NCI-H510A treated with DMSO at 0.1 percent for 48 hours (cell line): ENCODE measurements at places on chromosomes 2 and 18.

GRCh38 chr18:37341016-37341415 is 224.6 kb downstream of the CELF4 start:
- no peak for DNase-seq

DNA sequence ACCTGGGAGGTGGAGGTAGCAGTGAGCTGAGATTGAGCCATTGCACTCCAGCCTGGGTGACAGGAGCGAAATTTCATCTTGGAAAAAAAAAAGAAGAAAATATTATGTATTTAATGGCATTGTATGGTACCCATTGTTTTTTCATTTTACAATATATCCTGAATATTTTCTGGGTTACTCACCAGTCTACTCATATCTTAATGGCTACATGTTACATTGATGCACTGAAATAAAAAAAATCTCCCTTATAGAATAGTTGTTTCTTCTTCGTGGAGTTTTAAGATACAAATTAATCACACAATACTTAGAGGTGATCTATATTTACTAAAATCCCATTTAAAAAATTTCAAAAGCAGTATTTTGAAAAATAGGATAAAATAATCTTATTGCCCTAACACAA is 66.3 kb upstream of the XPO1 start:
- DNase-seq = no peak

DNA sequence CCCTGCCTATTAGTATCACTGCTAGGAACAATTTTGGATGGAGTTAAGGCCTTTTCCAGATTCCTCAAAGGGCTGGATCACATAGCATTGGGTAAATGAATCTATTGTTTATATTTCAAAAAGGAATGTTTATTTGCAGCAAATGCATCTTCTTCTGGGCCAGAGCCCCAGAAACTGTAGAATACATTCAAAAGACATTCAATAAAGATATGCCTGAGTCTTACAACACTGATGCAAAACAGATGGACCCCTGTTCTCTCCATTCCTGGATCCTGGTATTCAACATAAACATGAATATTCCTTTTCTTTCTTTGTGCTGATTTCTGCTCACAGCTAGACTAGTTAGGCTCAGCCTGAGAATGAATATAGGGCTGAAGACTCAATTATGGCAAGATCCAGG is 227.2 kb upstream of the KLHL29 start:
- no peak for DNase-seq

DNA sequence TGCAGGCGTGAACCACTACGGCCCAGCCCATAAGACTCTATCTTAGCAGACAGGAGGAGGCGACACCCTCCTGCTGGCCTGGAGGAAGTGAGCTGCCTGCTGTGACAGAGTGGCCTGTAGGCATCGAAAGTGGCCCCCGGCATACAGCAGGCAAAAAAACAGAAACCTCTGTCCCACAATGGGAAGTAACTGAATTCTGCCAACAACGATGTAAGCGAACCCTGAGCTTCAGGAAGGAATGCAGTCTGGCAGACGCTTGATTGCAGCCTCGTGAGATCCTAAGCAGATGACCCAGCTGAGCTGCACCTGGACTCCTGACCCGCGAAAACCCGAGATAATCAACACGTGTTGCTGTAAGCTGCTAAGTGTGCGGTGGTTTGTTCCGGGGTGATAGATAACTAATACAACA is 13.6 kb downstream of the MRO start:
- DNase-seq = no peak

- DNase-seq = no peak
Observed at GRCh38 chr2:20221555-20221973, 3.4 kb downstream of the SDC1 start.

GRCh38 chr2:160679686-160680085 is 186.1 kb upstream of the RBMS1 start:
- DNase-seq = no peak

DNA sequence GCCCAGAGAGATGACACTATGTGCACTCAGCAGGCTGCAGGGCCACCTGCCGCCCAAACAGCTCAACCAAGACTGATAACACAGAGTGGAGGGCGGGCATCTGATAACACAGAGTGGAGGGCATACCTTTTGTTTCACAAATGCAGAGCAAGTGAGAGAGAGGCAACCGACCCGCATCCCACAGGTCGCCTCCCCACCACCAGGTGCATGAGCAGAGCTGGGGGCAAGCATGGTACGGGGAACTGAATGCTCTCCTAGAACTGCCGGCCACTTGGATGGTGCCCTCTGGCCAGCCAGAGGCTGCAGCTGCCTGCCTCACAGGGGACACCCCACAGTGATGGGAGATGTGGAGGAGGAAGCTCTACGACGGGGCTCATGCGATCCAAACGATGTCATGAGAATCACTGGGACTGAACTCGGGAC is 49.5 kb downstream of the ANO7 start:
- DNase-seq = peak; percentile 59

GRCh38 chr2:84889332-84889731 is 8.4 kb upstream of the TRABD2A start:
- no peak for DNase-seq

- DNase-seq = no peak
Observed at GRCh38 chr2:37109523-37109922, 25.2 kb downstream of the GPATCH11 start.

DNA sequence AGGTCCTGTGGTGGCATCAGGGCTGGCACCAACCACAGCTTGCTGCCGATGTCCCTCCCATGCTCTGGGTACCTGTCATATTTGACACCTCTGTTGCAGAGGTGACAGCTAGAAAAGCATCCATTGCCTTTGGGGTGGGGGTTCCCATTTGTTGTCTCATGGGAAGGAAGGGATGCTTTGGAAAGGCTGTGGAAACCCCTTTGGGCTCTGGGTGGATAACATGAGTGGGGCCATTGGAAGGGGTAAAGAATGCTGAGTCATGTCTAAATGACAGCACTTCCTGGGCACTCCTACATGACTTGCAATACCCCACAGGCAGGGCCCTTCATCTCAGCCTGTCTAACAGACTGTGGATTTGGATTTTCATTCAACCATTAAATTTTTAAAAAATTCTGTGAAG is 27.8 kb downstream of the CTIF start:
- DNase-seq = no peak

DNA sequence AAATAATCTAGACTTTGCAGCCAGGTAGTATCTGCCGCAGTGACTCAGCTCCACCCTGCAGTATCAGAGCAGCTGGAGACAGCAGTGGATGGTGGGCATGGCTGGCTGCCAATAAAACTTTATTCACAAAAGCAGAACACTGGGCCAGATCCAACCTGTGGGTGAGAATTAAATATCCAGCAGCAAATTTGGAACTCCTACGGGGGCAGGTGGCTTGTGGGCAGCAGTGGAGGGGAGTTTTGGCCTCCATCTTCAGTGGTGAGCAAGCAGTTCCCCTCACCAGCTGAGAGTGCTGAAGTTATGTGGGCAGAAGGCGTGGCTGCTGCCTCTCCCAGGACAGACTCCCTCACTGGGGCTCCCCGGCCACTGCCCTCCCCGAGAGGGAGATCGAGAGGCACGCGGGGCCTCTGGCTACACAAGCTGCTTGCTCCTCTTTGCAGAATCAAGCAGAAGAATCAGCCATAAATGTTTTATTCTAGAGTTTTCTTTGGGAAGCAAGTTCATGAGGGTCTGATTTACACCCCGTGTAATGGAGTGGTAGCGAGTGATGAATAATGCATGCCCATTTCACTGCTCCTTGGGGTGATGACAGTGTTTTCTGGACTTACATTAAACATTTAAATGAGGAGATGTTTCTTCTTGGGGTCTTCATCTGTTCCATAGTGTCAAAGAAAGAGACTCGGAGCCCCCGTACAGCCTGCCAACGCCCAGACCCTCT is 204.3 kb downstream of the SEPTIN10 start:
- no peak for DNase-seq

DNA sequence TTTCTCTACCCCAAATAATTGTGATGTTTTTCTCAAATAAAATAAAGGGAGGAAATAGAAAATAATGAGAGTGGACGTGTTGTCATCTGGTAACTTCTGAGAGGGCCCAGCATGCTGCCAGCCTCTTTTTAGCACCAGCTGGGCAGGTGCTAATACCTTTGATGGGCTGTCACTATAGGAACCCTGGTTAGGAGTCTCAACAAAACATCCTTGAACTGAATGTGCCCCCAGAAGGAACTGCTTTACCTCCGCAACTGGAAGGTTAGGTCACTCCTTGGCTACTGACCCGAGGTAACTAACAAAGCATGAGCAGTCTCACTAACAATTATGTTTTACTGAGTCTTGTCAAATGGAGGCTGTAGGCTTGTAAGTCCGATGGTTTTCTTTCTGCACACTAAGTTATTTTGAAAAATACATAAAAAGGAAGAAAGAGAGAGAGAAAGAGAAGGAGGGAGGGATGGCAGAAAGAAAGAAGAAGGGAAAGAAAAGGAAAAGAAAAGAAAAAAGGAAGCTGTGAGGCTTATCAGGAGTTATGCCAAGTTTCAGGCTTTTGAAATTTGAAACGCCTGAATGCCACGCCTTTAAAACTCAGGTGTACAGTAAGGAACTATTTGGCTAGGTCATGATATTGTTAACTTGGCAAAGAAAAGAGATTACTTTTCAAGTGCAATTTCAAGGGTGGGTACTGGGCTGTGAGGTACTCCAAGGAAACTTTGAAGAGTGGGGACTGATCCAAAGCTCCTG is 91.0 kb downstream of the TGIF1 start:
- DNase-seq = no peak
